ENCODE measurements at places on chromosomes 5 and 9.
A peak's percentile ranks its signal among the peaks of the same experiment; 100 is the strongest.

GRCh38 chr5:8525819-8526218 is 656.9 kb downstream of the MTRR start:
- no peak for DNase-seq

DNA sequence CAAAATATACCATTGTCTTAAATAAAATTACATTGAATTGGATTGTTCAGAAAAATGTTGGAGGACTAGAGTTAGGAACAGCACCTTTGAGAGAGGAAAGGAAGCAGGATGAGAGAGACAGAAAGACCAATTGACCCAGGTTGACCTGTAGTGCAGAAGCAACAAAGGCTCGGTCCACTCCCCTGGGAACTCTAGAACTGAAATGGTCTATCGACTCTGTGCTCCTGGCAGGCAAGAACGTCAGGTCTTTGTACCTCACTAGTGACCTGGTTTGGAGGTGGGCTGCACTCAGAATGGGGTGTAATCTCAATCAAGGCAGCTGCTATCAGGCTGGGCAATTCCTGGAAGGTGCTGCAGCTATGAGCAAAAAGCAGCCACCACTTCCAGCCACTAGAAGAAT is 110.8 kb downstream of the FAM174A start:
- no peak for DNase-seq

DNA sequence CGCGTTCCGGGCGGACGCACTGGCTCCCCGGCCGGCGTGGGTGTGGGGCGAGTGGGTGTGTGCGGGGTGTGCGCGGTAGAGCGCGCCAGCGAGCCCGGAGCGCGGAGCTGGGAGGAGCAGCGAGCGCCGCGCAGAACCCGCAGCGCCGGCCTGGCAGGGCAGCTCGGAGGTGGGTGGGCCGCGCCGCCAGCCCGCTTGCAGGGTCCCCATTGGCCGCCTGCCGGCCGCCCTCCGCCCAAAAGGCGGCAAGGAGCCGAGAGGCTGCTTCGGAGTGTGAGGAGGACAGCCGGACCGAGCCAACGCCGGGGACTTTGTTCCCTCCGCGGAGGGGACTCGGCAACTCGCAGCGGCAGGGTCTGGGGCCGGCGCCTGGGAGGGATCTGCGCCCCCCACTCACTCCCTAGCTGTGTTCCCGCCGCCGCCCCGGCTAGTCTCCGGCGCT is at the start of gene DAPK1:
TSS of gene DAPK1 (plus strand) at position 264 of the 442 bp plus-strand sequence. CDS start 1,211 bp downstream, outside the sequence.
- DNase-seq, result peak; percentile 21

- no peak for DNase-seq
These were observed 34.8 kb downstream of the FBXO38 start for GRCh38 chr5:148418511-148418910.

DNA sequence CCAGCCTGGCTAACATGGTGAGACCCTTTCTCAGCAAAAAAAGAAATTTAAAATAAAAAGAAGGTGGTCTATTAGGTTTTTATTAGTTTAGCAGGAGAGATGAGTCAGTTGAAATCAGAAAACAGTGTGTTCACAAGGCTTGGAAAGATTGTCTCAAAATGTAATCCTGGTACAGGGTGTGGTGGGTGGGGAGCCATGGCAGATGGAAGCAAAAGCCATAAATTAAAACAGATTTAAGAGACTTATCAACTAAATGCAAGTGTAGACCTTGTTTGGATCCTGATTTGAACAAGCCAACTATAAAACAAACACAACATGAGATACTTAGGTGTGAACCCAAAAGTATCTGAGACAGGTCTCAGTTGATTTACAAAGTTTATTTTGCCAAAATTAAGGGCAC is 42.8 kb upstream of the KLF9 start:
- no peak for DNase-seq

DNA sequence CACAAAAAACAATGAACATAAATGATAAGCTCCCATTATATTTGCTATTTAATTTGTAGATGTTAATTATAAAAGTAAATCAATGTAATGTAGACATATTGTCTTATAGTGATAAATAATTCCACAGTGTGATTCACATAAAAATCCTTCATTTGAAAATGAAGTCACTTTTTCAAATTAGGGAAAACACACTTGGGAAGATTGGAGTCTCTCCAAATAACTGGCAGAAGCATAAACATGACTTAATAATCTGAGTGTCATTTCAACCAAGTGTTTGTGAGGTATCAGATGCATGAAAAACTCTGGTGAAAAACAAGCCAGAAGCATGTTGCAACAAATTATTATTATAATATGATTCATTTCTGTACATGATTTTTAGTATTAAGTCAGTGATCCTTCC is 102.2 kb downstream of the CETN3 start:
- DNase-seq, result no peak

DNA sequence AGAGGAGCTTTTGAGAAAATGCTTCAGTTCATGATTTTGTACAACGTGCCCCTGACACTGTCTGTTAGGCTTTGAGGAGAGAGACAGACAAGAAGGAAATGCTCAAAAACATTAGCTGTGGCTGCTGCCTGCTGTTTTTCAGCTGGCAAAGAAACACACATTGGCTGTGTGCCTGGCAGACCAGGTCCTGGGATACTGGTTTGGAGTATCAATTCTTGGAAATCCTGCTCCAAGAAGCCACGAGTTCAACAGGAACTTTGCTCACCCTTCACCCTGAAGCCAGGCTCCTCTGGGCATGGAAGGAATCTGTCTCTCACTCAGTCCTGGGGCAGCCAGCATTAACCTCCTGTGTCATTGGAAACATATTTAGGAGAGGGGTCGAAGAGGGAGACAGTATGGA is 245.5 kb downstream of the AUH start:
- DNase-seq, result no peak

DNA sequence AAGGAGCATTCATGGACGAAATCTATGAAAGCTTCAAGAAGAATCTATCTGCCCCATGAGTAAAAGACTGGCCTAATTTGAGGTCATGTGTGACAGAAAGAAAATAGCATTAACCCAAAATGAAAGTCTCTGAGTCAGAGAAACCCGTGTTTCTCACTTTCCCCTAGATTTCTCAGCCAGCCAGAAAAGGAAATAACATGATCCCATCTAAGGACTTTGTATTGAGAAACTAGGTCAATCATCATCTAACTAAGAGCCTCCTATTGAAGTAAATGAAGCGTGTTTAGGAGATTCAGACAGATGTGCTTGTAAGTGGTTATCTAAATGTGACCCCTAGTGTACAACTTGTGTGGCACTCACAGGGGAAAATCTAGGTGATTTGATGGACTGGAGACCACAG is 77.3 kb upstream of the ZNF366 start:
- no peak for DNase-seq

DNA sequence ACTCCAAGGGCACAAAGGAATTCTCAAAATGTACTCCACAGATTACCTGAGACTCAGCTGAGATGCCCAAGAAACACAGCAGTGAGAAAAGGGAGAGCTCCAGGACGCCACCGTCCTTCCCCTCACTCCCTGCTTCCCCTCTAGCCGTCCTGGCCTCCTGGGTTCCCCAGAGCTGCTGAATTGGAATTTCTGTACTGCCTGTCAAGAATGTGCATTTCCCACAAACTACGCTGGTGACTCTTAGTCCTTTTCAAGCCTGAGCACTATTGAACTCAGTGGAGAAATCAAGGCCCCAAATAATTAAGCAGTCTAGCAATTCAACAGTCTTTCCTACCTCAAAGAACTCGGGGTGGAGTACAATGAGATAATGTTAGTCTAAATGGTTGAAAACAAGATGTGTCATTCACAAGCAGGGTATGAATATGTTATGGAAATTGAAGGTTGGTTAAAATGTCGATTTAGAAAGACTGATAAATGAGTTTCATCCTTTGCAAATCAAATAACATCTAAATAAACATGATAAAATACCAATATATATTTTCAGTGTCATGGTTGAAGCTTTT is 153.2 kb downstream of the MED27 start:
- DNase-seq, result no peak

- no peak for DNase-seq
These were observed 172.2 kb downstream of the NFIB start for GRCh38 chr9:14141699-14142098.

GRCh38 chr5:63247651-63248050 is 669.0 kb downstream of the LRRC70 start:
- no peak for DNase-seq

- DNase-seq, result no peak
These were observed 430.1 kb upstream of the MEF2C start for GRCh38 chr5:89313044-89313443.

DNA sequence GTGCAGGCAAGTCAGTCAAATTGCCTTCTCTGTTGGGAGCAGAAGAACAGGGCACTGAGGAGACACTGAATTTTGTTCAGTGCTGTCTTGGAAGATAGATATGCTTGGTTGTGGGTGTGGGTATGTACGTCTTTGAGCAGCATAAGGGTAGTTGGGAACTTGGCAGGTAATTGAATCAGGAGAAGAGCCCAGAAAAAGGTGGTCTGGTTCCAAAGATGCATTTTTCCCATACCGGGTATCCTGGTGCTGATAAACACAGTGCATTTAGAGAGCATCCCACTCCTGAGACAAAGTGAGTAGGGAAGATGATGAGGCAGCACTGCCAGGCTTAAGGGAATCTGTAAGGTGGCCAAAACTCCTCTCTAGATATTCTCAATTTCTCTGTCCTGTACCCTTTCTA is 40.6 kb downstream of the TEK start:
- no peak for DNase-seq

DNA sequence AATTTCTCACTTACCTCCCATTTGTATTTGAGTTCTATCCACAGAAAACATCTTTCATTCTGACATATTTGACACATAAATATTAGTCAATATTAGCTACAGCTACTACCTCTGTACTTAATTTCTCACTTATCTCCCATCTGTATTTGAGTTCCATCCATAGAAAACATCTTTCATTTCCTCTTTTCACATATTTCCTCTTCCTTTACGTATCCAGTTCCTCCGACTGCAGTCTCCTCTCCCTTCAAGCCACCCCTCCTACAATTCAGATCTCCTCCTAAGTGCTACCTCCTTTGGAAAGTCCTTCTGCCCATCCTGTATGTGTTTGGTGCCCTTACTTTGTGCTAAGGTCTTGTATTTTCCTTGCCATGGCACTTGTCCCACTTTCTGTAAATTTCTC is 1.6 kb downstream of the SREK1IP1 start:
- no peak for DNase-seq

- peak; percentile 46 for DNase-seq
These were observed 200.6 kb upstream of the IRX1 start for GRCh38 chr5:3394891-3395599.

DNA sequence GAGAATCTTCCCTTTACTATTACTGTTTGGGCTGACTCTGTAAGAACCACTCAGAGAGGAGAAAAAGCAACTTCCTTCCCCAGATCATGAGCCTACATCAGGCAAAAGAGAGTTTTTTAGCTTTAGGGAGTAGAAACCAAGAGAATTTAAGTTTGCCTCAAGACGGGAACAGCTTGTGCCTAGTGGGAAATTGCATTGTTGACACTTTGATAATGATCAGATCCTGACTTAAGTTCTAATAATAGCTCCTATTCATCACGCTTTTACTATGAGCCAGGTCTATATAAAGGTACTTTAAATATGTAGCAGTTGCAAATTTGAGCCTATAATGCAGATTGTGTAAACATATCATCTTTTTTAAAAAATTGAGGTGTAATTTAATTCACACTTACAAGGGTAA is 298.2 kb downstream of the MAN2A1 start:
- no peak for DNase-seq

- DNase-seq, result no peak
These were observed 1.5 kb downstream of the SH3GLB2 start for GRCh38 chr9:129026442-129027223.

GRCh38 chr9:130200038-130200849 is 28.0 kb downstream of the NCS1 start:
- no peak for DNase-seq

DNA sequence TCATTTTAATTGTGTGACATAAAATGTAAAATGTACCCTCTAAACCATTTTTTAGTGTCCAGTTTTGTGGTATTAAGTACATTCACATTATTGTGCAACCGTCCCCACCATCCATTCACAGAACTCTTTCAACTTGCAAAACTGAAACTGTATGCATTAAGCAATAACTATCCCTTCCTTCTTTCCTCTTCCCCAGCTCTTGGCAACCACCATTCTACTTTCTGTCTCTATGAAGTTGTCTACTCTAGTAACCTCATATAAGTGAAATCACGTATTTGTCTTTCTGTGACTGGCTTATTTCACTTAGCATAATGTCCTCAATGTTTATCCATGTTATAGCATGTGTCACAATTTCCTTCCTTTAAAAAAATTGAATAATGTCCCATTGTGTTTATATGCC is 142.4 kb downstream of the C9orf152 start:
- no peak for DNase-seq

- no peak for DNase-seq
These were observed 216.9 kb upstream of the ZNF608 start for GRCh38 chr5:124963236-124963919.

- no peak for DNase-seq
These were observed 188.2 kb downstream of the TRIO start for GRCh38 chr5:14331386-14331781.

DNA sequence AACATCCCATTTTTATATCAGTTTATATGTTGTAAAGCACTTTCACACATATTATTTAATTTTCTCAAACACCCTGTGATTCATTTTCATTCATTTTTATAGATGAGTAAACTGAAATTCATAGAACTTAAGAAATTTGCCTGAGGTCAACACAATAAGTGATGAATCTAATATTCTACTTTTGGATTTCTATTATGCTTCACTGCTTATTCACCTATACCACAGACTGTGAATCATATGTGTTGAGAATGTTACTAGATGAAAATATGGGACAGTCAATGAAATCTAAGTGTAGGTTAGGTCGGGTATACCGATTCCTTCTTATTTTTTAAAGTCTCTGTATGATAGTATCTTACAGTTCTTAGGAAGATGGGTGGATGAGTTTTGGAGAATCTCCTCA is 24.8 kb downstream of the CDC37L1 start:
- no peak for DNase-seq

GRCh38 chr5:141597814-141598213 is 21.0 kb downstream of the DIAPH1 start:
- no peak for DNase-seq

DNA sequence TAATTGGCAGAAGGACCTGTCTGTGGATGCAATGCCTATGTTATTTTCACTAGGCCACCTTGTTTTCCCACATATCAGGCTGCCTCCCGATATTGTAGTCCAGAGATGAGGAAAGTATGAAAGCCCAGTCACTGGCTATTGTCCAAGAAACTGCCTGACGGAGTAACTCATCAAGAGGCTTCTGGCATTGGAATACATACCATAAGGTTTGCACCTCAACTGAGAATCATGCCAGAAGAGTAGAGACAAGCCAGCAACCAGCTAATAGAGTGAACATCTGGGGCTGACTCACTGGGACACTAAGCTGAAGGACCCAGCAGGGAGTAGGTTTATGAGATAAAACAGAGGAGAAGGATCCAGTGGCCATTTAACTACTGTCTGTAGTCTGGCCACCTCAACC is 137.2 kb upstream of the FST start:
- DNase-seq, result peak; percentile 4

DNA sequence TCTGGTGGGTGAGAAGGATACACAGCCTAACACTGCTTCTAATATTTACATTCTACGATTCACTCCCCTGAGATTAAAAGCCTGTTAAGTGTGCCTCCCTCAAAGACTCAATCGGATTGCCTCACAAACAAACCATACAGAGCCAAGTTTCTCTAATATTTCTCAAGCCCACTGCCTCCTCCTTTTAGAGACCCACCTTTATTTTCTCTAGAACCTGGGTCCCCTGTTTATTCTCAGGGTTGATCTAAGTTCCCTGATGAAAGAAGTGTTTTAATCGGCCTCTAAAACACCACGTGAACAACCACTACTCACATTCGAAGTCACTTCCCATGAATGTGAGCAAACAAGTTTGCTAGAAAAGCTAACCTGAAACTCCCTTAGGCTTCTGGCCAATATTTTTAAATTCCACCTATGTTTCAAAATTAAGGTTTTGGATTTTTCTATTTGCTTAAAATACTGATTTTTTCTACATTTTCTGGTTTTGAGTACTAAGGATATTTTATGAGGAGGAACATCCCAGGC is 76.5 kb downstream of the GLIS3 start:
- no peak for DNase-seq

Measured in heart right ventricle (tissue), 16 donors.